ENCODE measurements at places on chromosomes 4 and X.

GRCh38 chr4:113588895-113589668, 172.5 kb downstream of the CAMK2D start:
- peaks cover 16% of the 10 kb centered on the region for H3K4me1 ChIP-seq
- no peaks in the 10 kb centered on the region for H3K27me3 ChIP-seq
- H3K36me3 ChIP-seq = peaks cover 29% of the 10 kb centered on the region
- no peak for DNase-seq
- H3K27ac ChIP-seq = peak overlapping the region; percentile 15

DNA sequence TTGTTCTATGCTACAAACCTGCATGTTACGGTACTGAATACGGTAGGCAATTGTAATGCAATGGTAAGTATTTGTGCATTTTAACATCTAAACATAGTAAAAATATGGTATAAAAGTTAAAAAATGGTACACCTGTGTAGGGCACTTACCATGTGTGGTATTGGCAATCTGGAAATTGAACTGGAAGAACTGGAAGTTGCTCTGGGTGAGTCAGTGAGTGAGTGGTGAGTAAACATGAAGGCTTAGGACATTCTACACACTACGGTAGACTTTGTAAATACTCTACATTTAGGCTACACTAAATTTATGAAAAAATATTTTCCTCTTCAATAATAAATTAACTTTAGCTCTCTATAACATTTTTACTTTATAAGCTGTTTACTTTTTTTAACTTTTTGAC, 78.9 kb downstream of the RRAGB start:
- no peak overlapping the region for H3K27ac ChIP-seq
- H3K4me3 ChIP-seq = no peak overlapping the region
- no peak for DNase-seq
- H3K36me3 ChIP-seq = no peaks in the 10 kb centered on the region
- H3K4me1 ChIP-seq = no peaks in the 10 kb centered on the region

DNA sequence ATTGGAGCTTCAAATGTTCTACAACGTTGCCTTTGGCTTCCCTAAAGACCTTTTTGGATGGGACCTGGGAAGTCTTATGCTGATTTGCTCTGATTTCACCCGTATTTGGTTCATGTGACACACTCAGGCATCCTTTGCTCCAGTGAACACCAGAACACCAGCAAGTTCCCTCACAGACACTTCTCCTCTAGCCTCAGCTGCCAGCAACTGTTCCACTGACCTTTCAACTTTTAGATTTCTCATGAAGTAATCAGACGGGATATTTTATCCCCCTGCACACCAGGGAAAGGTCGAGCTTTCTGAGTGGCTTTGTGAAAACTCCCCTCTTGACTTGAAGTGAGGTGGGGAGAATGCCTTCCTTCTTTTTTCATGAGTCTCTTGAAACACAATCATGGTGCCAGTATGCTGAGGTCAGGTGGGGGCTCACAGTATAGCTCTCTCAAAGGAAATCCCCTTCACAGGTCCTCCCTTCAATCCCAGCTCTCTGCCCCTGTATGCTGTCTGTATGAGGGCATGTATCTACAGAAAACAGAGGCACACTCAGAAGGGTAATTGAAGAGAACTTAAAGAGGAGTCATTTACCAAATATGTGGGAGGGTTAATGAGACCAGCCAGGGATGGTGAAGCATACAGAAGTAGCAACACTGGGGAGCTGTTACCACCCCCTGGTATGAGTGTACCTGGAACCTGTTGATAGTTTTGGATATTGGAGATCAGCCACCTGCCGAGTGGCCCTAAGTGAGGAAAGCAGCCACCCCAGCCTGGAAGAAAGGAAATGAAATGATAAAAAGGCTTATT, 62.7 kb downstream of the FGFBP1 start:
- H3K4me1 ChIP-seq = no peaks in the 10 kb centered on the region
- no peak for DNase-seq
- H3K27ac ChIP-seq = no peak overlapping the region

DNA sequence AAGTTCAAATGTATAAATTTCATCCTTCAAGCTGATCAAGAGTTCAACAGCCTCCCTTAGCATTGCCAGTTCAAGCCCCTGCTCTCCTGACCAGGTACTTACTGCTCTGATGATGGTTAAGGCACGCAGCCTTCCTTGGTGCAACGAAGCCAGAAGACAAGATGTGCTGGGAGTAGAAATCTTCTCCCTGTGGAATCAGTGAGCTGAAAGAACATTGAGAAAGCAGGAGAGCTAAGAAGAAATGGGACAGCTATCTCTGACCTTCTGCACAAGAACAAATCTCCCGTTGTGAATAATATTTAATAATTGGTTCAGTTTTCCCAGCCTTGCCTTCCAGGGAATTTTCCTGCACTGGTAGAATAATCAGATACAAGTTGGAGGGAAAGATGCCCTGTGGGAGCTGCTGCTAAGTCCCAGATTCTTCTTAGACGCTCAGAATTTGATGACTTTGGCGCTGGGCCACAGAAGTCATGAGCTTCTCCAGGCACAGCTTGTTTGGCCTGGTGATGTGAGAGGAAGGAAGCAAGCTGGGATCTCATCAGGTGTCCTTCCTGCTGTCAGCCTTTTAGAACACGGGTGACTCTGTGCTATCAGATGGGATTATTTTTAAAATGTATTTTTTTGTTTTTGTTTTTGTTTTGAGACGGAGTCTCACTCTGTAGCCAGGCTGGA, 77.8 kb downstream of the CD38 start:
- no peak overlapping the region for H3K27ac ChIP-seq
- H3K4me1 ChIP-seq = no peaks in the 10 kb centered on the region
- H3K36me3 ChIP-seq = peaks cover 28% of the 10 kb centered on the region
- no peaks in the 10 kb centered on the region for H3K27me3 ChIP-seq
- H3K4me3 ChIP-seq = no peak overlapping the region
- no peak for DNase-seq

- no peak overlapping the region for H3K4me3 ChIP-seq
- H3K36me3 ChIP-seq = no peaks in the 10 kb centered on the region
- no peaks in the 10 kb centered on the region for H3K4me1 ChIP-seq
Observed at GRCh38 chrX:1178580-1179057, 33.8 kb downstream of the CRLF2 start.
